ENCODE measurements at places on chromosomes 5 and 9.

DNA sequence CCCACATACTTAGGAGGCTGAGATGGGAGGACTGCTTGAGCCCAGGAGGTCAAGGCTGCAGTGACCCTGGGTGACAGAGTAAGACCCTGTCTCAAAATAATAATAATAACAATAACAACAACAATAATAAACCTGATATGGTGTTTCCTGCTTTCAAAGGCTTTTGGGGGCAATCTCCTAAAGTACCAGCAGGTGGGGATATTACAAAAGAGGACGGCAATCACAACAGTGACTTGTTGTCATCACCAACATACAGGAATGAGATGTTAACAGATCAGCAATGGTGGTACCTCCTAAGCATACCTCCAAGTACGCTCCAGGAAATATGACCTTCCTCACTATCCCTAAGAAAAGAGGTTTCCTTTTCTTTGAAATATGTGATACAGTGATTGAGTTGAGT is 91.1 kb upstream of the RNF180 start:
- peak; percentile 32 for DNase-seq

GRCh38 chr9:8816361-8816760 is 1016.8 kb upstream of the DMAC1 start:
- peak; percentile 57 for DNase-seq

- no peak for DNase-seq
These were observed 104.4 kb upstream of the FCN2 start for GRCh38 chr9:134776080-134776796.

DNA sequence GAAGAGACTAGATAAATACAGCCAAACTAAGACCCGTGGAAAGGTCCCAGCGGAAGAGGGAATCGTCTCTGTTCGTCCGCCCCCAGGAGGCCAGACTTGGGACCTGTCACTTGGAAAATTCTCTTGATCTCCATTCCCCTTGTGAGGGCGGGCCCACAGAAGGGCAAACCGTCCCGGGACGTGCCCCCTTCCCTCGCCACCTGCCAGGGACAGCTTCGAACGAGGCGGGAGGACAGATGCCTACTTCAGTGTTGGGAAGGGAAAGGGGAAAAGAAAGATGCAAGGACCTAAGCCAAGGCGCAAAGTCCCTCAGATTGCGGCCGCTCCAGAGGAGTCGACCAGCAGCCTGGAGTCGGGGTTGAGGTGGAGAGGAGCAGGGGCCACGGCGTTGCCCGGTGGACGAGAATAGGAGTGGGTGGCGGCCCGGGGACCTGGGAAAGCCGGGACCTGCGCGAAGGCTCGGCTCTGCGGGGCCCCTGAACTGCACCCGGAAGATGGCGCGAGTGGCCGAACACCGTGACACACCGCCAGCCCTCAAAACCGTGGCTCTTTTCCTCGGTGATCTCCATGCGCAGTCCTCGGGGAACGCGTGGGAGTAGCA is 4.4 kb upstream of the EBF1 start:
- no peak for DNase-seq

DNA sequence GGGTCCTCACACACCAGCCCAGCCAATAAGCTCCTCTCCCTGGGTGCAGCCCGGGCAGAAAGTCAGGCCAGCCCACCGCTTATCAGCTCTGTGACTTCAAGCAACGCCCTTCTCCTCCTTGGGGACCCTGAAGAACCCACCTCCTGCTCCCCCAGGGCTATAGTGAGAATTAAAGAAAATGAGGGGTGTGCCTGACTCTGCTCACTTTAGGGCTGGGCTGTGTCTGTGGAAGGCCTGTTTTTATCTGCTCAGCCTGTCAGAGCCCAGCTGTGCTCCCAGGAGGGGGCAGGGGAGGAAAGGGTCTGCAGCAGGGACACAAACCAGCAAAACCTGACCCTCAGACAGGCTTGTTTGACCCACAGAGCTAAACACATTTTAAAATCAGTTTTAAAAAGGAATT is 3.9 kb downstream of the GPRIN1 start:
- no peak for DNase-seq

DNA sequence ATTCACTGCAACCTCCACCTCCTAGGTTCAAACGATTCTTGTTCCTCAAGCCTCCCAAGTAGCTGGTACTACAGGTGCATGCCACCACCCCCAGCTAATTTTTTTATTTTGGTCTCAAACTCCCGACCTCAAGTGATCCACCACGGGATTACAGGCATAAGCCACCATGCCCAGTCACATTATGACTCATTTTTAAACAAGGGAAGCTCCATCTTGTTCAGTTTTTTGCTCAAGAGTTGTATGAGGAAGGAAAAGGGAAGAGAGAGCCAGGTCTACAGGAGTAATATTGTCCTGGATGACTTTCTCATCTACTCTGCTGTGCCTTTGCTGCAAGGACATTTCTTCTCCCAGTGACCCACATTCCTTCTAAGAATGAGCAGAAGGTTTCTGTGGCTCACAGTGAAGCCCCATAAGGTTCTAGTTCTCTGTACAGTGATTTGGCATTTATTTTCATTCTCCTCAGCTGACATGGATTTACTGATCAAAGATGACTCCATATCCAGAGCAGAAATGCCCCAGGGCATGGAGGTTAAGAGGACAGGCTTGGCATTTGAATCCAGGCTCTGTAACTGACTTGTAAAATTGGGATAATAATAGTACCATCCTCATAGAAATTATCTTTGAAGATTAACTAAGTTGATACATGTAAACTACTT is 153.5 kb downstream of the CDH6 start:
- no peak for DNase-seq

- DNase-seq = no peak
These were observed 85.0 kb upstream of the HRH2 start for GRCh38 chr5:175572886-175573285.

- peak; percentile 57 for DNase-seq
These were observed 186.9 kb downstream of the GADD45G start for GRCh38 chr9:89791754-89792153.

DNA sequence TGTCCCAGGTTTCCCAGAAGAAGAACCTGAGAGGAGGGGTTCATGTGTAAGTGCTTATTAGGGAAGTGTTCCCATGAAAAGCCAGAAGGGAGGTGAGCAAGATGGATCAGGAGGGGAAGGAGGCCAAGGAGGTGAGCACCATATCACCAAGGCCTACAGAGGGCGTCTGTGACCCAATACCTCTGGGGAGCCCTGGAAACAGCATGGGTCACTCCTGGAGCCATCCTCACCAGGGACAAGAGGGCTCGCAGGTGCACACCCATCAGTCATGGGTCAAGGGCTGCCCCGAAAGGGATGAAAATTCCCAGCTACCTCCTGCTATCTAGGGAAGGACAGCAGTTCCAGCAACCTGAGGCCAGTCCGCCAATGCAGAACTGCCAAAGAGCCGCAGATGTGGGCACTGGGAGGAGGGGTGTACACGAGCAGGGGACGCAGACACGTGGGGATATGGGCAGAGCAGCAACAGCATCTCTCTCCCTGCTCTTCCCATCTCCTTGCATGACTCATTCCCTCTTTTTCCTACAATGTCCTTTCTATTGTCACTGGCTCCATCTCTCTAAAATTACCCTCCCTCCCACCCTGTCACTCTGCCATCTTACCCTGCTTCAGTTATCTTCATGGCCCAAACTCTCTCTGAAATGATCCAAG is 167.6 kb upstream of the FSTL4 start:
- no peak for DNase-seq

- DNase-seq = peak; percentile 30
These were observed 2209.2 kb downstream of the MAT2B start for GRCh38 chr5:165714598-165714997.

DNA sequence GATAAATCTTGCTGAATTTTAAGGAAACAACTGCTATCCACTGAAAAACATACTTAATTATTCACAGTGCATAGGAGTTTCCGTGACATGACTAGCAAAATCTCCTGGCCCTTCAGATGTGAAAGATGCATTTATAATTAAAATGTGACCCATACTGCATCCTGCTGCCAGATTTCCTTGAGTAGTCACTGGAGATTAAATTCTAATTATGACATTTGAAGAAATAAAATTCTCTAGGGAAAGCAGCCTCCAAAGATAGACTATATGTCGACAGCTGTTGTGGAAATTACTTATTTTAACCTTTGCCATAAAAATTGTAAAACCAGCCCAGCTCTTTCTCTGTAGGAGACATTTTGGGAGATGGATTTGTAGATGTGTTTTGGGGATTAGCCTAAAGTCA is 193.6 kb upstream of the SMC2 start:
- peak; percentile 54 for DNase-seq

- no peak for DNase-seq
These were observed 64.0 kb downstream of the ZNF618 start for GRCh38 chr9:113940077-113940476.

DNA sequence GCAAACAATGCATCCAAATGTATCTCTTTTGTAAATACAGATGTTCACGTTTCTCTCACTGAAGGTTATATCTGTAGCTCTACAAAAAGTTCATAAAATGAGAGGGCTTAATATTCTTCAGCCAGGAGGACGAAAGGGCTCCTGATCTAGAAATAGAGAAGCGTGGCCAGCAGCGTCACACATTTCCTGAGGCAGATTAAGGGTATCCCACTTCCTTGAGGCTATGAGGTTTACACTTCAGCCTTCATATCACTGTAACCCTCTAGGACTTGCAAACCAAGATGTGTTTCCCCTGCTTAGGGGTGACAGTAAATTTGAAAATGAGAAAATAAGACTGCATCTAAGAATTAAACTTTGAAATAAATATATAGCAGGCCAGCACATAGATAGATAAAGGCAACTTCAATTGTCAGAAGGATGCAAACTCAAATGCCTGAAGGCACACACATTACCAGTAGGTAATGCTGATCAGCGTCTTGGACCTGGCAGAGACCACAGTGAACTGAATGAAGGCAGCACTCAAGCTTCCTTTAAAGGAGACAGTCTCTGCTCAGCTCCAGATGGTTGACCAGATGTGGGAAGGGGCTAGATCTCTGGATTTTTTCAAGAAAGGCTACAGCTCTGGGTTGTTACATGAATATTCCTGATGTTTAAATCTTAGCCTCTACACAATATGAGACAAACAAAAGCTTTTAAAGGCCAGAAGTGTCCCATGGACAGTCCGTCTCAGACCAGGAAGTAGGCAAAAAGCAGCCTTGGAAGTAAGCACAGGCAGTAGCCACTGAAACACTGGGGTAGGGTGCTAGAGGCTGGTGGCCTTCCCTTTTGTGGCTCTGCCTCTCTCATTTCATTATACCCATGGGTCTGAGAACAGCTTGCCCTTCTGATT is 197.7 kb downstream of the MCTP1 start:
- no peak for DNase-seq

DNA sequence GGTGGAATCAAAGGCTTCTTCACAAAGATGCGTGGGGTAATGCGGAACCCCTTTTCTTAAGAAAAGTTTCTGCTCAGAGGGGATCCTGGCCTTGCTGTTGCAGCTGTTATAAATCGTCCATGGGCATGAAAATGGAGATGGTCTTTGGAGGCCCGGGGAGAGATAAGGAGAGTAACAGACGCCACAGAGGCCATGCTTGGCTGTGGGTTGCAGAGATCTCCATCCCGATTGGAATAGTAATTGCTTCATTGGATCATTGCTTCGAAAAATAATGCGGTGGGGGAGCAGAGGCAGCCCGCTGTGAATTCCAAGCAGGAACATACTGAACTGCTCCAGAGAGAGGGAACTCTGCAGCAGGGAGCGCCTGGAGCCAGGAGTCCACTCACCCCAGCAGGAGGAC is 55.5 kb downstream of the C5orf15 start:
- DNase-seq = no peak

GRCh38 chr5:172115541-172115982 is 72.5 kb downstream of the STK10 start:
- DNase-seq = no peak

DNA sequence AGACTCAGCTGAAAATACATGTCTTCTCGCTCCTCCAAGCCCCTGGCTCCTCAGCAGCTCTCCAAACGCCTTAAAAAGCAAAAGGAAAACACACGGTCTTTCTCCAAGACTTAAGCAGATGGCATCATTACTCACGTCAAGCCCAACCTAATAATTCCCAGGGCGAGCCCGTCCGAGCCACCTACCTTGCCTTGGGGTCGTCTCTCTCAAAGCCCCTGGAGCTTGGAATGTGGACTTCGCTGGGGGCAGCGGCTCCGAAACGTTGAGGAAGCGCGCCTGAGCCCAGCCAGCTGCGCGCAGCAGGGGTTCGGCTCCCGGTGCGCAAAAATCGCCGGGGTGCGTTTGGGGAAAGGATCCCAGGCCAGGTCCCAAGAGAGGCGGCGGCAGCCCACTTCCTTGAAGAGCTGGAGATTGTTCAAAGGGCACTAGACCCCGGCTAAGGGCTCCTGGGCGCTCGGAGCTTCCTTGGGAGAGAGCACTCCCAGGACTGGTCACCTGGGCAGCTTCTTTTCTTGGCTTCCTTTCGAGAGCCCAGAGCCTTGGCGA is 395 bp downstream of the DRD1 start:
- DNase-seq = no peak

DNA sequence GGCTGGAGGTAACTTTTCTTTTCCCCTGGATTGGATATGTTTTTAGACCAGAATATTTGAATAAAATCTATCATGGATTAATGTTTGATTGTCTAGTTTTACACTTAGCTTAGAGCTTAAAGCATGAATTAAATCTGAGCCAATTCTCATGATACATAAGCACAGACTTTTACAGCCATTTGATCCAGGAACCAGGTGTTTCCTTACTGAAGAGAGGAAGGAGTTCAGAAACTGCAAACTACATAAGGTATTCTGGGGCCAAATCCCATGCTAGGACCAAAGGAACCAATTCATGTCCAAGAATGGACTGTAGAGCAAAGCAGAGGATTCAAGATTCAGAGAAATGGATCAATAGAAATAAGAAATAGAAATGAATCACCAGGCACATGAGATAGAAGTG is 360.4 kb upstream of the ZNF608 start:
- no peak for DNase-seq

- DNase-seq = no peak
These were observed 145.5 kb downstream of the HMHB1 start for GRCh38 chr5:143957455-143957854.

- no peak for DNase-seq
These were observed 20.8 kb downstream of the PAPPA start for GRCh38 chr9:116174347-116174746.

DNA sequence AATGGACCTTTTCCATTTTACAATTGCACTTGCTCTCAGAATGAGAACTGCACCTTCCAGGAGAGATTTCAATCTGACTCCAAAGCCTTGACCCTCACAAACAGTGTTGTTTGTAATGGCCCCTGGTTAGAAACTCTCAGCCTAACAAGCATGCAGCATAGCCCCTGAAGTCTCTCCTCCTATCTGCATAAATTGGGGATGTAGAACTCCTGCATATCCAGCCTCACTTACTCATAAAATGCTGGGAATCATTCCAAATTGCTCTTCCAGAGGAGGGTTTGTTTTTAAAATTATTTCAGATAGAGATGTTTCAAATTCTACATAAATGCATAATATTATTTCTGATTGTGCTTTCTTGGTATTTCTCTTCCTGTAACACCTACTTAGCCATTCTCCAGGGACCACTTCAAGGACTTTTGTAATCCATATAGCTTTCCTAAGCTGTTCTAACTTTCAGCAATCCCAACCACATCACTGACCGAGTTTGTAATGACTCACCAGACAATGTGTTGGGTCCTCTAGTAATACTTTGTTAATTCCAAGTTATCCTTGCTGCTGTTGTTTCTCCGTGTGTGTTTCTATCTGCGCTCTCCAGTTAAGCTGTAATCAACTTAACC is 143.8 kb upstream of the CCDC152 start:
- DNase-seq = no peak
